GM23248 (cell line): ENCODE measurements at places on chromosomes 5 and 9. TPM values are rescaled to one million over a fixed set of nuclear protein-coding genes. Genes with fewer than 3 reads are reported as not detected.

DNA sequence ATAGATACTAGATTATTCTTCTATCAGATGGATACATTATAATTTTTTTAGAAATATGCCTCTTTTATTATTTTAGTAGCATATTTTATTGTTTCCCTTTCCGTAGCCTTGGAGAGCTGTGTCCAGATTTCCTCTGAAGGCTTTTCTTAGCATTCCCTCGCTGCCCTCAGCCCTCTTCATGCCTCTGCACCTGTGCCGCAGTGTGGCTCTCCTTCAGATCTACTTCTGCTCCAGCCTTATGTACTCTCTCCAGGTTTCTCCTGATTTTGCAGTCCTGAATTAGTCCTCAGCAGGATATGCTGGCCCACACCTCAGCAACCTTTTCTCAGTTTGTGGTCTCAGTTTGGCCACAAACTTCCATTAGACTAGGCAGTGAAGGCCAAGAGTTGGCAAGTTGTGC is 1052.0 kb downstream of the TAF11L14 start:
- DNase-seq: no peak

POMT1 gene
- total RNA-seq: 32.9 and 46.0 TPM in 2 replicates

RFK gene
- total RNA-seq: 16.6 and 19.1 TPM in 2 replicates

SH2D3C gene
- not detected in 2 replicates for total RNA-seq

- DNase-seq: peak; percentile 65
These were observed 317.2 kb upstream of the GRAMD2B start for GRCh38 chr5:126106029-126106428.
